Putamen (tissue), 1 donor: ENCODE measurements at places on chromosomes 3 and 15.

DNA sequence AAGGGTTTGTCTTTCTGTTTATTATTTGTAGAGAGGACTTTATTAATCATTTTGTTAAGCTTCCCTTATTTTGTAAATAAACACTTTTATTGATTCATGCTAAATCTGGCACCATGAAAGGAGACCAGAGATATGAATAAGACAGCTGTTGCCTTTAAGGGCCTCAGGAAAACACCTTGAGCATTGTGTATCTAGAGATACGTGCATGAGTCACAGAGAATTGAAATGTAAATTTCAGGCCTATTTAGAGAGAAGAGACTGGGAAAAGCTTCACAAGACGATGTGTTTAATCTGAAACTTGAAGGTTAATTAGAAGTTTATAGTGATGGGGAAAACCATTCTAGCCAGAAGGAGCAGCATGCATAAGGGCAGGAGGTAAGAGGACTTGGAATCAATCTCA, 28.6 kb upstream of the UTS2B start:
- no peak for DNase-seq

- no peak for DNase-seq
Observed at GRCh38 chr15:39682366-39682765, 100.3 kb downstream of the FSIP1 start.

DNA sequence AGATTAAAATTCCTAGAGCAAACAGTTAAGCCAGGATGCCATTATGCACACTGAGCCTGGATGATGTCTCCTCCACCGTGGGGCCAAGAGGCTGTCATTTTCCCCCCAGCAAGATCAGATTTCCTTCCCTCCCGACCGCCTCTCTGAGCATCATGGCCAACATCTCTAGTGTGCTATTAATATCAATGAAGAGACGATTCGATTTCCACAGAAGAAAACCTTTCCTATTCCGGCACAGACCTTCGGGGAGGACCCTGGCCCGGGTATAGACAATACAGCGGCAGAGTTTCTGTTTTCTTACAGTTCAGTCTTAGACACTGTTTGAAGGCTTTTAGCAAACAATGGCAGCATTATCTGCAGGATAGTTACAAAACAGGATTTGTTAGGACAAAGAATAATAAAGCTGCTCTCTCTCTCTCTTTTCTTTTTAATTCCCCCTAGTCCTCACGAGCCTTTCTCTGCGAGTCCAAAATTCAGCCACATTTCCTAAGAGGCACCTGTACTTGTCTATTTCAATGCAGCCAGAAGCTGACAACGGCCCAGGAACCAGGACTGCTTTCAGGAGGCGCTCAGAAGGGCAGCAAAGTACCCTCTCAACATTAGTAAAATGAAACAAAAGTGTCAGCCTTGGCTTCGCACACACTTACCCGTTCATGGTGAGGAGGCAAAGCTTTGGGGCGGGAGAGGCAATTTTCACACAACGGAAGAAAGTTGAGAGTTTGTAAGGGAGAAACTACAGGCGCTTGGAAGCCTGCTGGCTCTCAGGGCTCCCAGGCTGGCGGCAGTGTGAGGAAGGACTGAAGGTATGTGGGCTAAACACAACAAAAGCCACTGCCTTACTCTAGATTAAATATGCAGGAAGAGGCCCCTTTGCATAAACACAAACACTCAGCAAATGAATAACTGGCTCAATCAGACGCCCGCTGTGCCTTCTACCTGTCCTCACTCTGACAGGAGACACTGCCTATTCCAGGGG, 278.0 kb downstream of the FOXP1 start:
- peak; percentile 62 for DNase-seq

DNA sequence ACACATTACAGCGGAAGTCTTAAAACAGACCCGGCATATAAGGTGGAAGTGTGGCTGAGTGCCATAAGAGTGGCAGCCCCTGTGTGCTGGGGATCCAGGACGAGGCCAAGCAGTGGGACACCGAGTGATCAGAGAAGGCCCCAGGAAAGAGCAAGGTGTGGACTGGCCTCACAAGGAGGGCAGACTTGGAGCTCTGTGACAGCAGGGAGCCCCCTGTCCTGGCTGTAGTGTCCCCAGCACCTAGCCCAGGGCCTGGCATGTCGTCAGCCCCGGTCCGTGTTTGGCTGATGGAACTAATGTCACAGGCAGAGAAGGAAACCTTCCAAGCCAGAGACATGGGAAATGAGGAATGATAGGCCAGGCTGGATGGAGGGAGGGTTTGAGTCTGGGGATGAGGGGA, 4.8 kb downstream of the PDIA5 start:
- DNase-seq, result no peak

DNA sequence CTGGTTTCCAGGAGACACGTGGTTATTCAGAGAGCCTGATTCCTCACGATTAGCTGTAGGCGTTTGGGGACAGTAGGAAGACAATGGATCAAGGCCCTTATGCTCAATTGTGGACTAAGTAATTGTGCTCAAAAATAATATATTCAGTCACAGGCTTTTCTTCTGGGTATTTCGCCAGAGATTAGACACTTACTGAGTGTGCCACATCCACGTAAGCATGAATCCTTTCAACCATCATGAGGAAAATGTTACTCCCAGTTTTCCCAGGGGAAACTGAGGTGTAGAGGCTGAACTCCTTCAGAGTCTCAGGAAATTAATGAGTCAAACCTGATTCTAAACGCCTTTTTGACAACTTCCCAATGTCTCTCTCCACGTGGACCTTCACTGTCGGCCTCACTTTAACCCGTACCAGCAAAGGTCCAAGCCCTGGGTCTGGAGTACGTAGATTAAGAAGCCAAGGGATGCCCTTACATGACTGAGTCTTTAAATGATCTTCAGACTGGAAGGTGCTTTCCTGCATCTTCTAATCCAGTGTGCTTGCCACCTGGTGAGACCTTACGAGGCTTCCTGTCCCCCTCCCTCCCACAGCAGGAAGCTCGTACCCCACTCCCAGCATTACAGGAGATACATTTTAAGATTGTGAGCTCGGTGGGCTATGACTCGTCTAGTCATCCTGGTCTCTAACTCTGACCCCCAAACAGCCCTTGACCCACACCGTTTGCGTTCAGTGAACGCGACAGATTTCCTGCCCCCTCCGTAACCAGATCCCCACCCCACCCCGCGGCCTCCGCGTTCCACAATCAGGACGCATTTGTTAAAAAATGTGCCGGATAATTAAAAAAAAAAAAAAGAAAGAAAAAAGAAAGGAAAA, 1.7 kb downstream of the PKM start:
- DNase-seq, result peak; percentile 18
